Neuronal stem cell (in vitro differentiated cells): ENCODE measurements at places on chromosomes 16 and 17.

DNA sequence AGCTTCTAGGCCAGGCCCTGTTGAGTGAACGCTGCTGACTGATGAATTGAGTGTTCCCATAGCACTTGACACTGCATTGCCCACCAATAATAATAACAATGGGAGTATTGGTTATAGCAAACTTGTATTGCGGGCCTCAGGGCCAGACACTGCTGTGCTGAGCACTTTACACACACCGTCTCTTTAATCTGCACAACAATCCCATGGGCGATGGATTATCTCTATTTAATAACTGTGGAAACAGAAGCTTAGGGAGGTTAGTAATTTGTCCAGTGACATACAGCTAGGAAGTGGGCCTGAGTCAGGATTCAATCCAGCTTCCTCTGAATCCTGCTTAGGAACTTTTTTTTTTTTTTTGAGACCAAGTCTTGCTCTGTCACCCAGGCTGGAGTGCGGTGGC lies 11.2 kb downstream of the ARHGAP23 start:
- no peaks in the 10 kb centered on the region for H3K36me3 ChIP-seq
- H3K4me3 ChIP-seq, result no peak overlapping the region
- DNase-seq, result no peak
- H3K4me1 ChIP-seq, result peaks cover 9% of the 10 kb centered on the region
- H3K27me3 ChIP-seq, result no peaks in the 10 kb centered on the region

DNA sequence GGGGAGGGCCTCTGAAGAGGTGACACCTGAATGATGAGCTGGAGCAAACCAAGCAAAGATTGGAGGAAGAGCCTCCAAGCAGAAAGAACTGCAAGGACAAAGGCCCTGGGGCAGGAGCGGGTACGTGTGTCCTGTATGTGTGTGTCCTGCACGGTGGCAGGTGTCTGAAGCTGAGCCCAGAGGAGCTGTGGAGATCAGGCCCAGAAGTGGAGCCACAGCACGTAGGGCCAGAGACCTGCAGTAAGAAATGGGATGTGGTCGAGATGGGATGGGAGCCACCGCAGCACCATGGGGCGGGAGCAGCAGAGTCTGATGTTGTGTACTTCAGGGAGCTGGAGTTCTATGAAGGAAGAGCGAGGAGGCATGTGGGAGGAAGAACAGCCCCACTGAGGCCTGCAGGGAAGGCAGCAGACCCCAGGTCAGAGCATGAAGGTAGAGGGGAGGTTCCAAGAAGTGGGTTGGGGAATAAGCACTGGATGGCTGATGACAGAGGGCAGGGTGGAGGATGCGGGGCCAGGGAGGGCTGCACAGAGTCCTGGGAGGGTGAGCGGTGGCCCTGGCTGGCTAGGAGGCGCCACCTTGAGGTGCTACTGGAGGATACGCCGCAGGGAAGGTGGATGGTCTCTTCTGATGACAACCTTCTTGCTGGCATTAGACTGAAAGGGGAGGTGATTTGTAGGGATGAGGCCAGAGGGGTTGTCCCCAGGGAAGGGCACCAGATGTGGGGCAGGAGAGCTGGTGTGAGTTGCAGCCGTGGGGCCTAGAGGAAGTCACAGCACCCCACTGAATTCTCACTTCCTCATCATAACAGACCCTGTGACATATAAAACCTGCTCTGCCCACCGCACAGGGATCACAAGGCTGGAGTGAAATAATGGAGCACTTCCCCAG lies 10.6 kb upstream of the CETP start:
- no peaks in the 10 kb centered on the region for H3K36me3 ChIP-seq
- no peak overlapping the region for H3K27ac ChIP-seq
- no peaks in the 10 kb centered on the region for H3K27me3 ChIP-seq
- no peaks in the 10 kb centered on the region for H3K4me1 ChIP-seq
- H3K4me3 ChIP-seq, result no peak overlapping the region
- DNase-seq, result peak; percentile 24

- H3K27me3 ChIP-seq, result no peaks in the 10 kb centered on the region
- H3K27ac ChIP-seq, result no peak overlapping the region
- H3K4me3 ChIP-seq, result no peak overlapping the region
- DNase-seq, result no peak
- H3K36me3 ChIP-seq, result peaks cover 16% of the 10 kb centered on the region
Measured at GRCh38 chr17:43019418-43019817, 2.8 kb downstream of the VAT1 start.

DNA sequence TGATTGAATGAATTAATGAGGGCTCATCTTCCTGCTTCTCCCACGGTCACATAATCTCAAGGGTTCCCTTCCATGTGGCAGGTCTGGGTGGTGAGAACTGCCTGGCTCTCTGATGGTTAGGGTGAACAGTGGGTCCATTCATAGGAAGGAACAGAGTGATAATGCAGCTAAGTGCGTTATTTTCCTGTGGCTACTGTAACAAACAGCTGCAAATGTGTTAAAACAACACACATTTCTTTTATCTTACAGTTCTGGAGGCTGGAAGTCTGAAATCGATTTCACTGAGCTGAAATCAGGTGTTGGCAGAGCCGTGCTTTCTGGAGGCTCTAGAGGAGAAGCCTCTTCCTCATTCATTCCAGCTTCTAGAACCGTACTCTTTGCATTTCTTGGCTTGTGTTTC lies 95.3 kb downstream of the BMERB1 start:
- no peak overlapping the region for H3K27ac ChIP-seq
- peaks cover 3% of the 10 kb centered on the region for H3K4me1 ChIP-seq
- no peak for DNase-seq
- peaks cover 3% of the 10 kb centered on the region for H3K36me3 ChIP-seq
- no peak overlapping the region for H3K4me3 ChIP-seq
- no peaks in the 10 kb centered on the region for H3K27me3 ChIP-seq

GRCh38 chr16:56608043-56608875 lies at the start of gene MT2A:
Gene MT2A, plus strand, starts transcription at chr16:56608584. Its CDS starts 72 bp downstream, at chr16:56608656.
- peaks cover 6% of the 10 kb centered on the region for H3K27me3 ChIP-seq
- H3K36me3 ChIP-seq, result no peaks in the 10 kb centered on the region

DNA sequence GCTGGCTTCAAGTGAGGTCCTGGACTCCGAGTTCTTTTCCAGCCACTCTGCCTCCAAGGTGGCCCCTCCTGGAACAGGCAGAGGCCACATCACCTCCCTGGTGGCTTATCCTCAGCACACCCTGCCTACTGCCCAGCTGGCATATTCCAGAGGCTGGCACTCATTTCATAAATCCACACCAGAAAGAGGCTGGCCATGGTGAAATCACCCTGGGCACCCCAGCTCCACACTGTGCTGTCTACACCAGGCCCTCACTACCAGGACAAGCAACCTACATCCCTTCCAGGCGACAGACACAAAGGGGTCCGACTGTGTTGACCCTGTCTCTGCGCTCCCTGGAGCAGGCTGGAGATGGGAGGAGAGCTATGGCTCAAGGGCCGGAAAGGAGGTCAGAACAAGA lies 100.2 kb downstream of the C16orf78 start:
- H3K27ac ChIP-seq, result no peak overlapping the region
- no peak for DNase-seq
- H3K27me3 ChIP-seq, result no peaks in the 10 kb centered on the region
- no peak overlapping the region for H3K4me3 ChIP-seq
- no peaks in the 10 kb centered on the region for H3K4me1 ChIP-seq

- no peaks in the 10 kb centered on the region for H3K27me3 ChIP-seq
- H3K4me1 ChIP-seq, result peaks cover 1% of the 10 kb centered on the region
- H3K4me3 ChIP-seq, result no peak overlapping the region
- DNase-seq, result no peak
- H3K36me3 ChIP-seq, result no peaks in the 10 kb centered on the region
Measured at GRCh38 chr17:47305302-47305923, 18.3 kb upstream of the EFCAB13 start.

GRCh38 chr17:12856416-12856815 lies 67.1 kb downstream of the ARHGAP44 start:
- no peaks in the 10 kb centered on the region for H3K27me3 ChIP-seq
- no peaks in the 10 kb centered on the region for H3K36me3 ChIP-seq
- H3K4me1 ChIP-seq, result no peaks in the 10 kb centered on the region
- H3K27ac ChIP-seq, result no peak overlapping the region
- DNase-seq, result no peak

- no peaks in the 10 kb centered on the region for H3K4me1 ChIP-seq
- no peaks in the 10 kb centered on the region for H3K27me3 ChIP-seq
Measured at GRCh38 chr17:66354981-66355380, 52.6 kb downstream of the PRKCA start.

DNA sequence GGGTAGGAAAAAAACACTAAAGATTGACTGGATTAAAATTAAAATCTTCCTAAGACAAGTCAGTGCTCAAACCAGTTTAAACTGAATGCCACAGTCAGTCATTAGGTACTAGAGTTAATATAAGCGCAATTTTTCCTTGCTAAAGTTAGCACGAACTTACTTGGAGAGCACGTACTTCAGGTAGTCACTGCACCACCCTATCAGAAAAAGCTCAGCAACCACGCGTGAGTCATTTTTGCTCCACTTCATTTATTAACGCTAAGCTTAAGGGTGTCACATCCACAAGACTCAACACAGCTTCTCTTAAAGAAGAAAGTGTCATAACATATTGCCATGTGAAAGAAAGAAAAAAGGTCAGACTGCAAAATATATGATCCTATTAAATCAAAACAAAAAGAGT lies 53.1 kb downstream of the TEX2 start:
- no peaks in the 10 kb centered on the region for H3K4me1 ChIP-seq
- H3K27me3 ChIP-seq, result no peaks in the 10 kb centered on the region

- no peak for DNase-seq
- no peak overlapping the region for H3K4me3 ChIP-seq
- H3K27ac ChIP-seq, result no peak overlapping the region
- H3K4me1 ChIP-seq, result no peaks in the 10 kb centered on the region
- H3K36me3 ChIP-seq, result no peaks in the 10 kb centered on the region
Measured at GRCh38 chr16:82991966-82992675, 365.4 kb downstream of the CDH13 start.

- H3K27ac ChIP-seq, result no peak overlapping the region
- no peaks in the 10 kb centered on the region for H3K27me3 ChIP-seq
- H3K36me3 ChIP-seq, result no peaks in the 10 kb centered on the region
- H3K4me3 ChIP-seq, result no peak overlapping the region
Measured at GRCh38 chr16:54487933-54488332, 201.3 kb upstream of the IRX3 start.

- DNase-seq, result no peak
- no peaks in the 10 kb centered on the region for H3K36me3 ChIP-seq
- H3K27ac ChIP-seq, result no peak overlapping the region
- no peak overlapping the region for H3K4me3 ChIP-seq
Measured at GRCh38 chr17:17297217-17297616, 6.0 kb upstream of the NT5M start.

GRCh38 chr17:79102214-79102613 lies 27.6 kb downstream of the ENGASE start:
- H3K36me3 ChIP-seq, result no peaks in the 10 kb centered on the region
- H3K27me3 ChIP-seq, result no peaks in the 10 kb centered on the region
- no peak overlapping the region for H3K27ac ChIP-seq
- no peaks in the 10 kb centered on the region for H3K4me1 ChIP-seq
- no peak overlapping the region for H3K4me3 ChIP-seq

DNA sequence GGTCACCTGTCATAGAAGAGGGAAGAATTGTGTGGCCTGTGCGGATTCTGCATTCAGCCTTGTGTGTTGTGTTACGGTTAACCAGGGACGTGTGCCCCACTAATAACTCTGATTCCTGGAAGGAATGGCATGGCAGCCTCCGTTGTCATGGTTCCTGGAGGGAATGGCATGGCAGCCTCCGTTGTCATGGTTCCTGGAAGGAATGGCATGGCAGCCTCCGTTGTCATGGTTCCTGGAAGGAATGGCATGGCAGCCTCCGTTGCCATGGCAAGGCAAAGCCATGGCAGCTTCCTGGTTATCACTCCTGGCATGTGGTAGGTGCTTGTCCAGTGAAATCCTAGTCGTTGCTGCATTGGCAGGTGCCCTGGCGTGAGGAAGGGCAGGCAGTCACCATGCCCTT lies 8.9 kb downstream of the SPG7 start:
- no peak overlapping the region for H3K27ac ChIP-seq
- H3K27me3 ChIP-seq, result no peaks in the 10 kb centered on the region
- peaks cover 88% of the 10 kb centered on the region for H3K36me3 ChIP-seq
- H3K4me3 ChIP-seq, result no peak overlapping the region
